NAMALWA (cell line): ENCODE measurements at places on chromosomes 11 and 22.
A peak's percentile ranks its signal among the peaks of the same experiment; 100 is the strongest.

DNA sequence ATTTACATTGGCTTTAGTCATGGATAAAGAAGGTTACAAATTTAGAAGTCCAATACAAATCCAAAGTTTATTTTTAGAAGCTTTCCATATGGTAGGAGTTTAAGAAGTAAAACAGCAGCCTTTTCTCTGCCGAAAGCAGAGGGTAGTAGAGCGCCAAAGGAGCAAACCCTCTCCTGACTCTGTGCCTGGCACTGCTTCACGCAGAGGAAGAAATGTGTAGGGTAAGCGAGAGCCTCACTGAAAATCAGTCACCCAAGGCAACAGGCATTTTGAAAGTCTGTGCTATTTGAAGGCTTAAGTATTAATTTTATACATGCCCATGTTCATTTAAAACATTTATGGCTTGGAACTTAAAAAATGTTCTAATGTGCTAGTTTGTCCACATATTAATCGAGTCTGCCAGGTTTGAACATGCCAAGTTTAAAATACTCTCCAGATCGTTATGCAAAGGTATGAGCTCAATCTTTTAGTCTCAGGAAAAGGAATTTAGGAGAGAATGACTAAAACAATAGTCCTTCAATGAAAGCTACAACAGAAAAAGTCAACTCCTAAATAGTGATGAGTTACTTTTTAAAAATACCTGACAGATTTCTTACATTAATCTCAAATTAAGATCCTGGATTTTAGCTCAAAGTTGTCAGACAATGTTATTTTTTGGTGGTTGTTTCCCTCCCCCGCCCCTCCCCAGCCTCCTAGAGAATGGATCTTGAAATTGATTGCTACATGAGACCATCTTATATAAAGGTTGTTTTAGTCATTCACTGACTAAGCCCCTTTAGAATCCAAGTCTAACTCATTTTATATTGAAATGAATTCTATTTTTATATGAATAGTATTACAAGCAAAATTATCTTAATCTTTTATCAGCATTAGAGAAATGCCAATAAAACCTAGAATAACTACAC is 38.7 kb downstream of the MRTFA start:
- DNase-seq, result no peak

DNA sequence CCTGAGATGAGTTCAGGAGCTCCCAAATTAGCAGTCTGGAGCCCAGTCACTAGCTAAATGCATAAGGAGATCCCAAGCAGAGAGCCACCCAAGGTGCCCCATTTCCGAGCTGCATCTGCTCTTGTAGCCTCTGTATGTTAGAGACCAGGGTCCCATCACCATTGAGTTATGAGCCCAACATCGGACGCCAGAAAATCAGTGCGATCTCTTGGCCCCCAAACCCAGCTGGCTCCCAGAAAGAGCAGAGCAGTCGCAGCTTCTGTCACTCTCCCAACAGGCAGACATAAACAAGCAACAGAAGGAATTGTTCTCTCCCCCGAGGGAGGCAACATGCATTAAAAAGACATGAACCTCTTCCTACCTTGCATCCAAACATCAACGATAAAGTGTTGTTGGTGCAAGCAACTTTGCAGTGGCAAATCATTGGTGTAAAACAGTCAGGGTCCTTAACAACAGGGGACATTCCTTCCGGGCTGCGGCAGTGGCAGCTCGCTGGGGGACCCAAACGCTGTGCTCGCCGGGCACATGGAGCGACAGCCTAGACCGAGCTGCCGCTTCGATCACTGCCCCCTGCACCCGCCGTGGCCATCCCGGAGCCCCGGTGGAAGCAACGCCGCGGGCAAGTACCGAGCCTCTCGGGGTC is 907.1 kb downstream of the DLG2 start:
- DNase-seq, result peak; percentile 43

- no peak for DNase-seq
Measured at GRCh38 chr22:20424932-20425565, 12.6 kb downstream of the SCARF2 start.

- DNase-seq, result no peak
Measured at GRCh38 chr11:128775468-128775867, 81.6 kb downstream of the FLI1 start.

- DNase-seq, result no peak
Measured at GRCh38 chr11:112017538-112017937, 7.7 kb upstream of the DLAT start.

DNA sequence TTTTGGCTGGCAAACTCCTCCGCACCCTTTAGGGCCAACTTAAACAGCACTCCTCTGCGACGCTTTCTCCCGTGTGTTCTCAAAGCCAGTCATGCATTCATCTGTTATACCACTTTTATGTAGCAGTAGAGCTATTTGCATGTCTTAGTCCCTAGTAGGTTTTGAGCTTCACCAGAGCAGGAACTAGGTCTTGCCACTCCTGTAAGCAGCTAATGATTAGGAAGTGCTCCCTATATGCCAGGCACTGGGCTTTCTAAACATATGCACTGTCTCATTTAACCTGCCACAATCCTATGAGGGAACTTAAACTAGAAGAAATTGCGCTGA is 180.8 kb downstream of the DBX1 start:
- no peak for DNase-seq

GRCh38 chr22:49267996-49268395 is 559.7 kb downstream of the BRD1 start:
- no peak for DNase-seq

DNA sequence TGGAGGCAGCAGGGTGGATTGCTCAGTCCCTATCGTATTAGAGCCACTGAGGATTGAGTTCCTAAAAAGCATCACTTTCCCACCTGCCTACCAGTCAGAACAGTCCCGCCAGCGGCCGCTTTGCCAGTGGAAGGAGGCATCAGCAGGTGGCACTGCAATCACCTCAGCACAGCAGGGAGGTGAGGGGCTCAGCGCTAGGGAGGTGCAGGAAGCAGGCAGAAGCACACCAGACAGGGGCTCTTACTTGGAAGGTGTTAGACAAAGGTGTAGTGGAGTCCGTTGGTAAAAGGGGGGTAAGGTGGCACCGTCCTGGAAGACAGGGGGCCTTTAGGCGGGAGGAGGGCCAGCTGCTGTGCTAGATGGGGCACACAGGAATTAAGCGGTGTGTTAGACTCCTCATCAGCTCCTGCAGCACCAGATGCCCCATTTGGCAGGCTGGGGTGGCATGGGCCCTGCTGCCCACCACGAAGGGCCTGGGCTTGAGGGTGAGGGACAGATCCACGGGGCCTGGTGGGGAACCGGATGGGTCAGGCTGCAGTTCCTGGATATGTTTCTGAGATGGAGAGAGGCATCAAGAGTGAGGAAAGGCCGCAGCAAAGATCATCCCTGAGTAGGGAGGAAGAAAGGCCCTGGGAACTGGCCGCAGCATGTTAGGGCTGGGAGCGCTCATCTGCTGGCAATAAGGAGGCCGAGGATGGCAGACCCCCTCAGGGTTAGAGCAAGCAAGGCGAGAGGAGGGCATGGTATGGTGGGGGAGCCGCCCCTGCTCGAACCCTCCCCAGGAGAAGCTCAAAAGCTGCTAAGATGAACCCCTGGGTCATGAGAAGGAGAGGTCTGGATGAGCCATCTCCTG is 42.5 kb downstream of the C11orf58 start:
- DNase-seq, result no peak

DNA sequence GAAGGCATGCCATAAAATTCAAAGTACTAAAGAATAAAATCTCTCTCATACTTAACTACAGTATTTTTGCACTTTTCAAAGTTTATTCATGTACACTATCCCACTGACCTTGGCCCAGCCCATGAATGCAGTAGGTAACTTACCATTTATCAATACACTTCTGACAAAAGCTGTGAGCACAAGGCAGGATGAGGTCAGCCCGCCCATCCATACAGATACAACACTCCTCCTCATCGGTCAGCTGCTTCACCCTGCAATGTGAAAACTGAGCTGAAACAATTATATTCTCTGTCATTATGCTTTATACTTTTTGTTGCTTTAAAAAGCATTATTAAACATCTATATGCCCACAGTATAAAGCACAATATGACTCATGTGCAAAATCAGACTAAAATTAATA is 22.1 kb downstream of the RNF141 start:
- no peak for DNase-seq

DNA sequence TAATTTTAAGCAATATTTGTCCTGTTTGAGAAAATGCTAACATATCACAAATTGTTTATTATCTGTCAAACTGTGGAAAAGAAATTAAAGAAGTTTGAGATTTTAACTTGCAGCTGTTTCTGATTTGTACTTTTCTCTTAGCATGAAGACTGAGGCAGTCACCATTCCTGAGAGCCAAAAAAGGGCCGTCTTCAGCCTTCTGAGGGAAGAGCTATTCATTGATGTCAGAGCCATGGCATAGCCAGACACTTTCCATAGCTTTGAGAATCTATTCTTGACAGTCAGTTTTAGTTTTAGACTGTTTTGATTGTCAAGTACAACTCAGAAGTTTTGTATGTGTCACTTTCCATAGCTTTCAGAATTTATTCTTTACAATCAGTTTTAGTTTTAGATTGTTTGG is 32.1 kb downstream of the YAP1 start:
- no peak for DNase-seq

DNA sequence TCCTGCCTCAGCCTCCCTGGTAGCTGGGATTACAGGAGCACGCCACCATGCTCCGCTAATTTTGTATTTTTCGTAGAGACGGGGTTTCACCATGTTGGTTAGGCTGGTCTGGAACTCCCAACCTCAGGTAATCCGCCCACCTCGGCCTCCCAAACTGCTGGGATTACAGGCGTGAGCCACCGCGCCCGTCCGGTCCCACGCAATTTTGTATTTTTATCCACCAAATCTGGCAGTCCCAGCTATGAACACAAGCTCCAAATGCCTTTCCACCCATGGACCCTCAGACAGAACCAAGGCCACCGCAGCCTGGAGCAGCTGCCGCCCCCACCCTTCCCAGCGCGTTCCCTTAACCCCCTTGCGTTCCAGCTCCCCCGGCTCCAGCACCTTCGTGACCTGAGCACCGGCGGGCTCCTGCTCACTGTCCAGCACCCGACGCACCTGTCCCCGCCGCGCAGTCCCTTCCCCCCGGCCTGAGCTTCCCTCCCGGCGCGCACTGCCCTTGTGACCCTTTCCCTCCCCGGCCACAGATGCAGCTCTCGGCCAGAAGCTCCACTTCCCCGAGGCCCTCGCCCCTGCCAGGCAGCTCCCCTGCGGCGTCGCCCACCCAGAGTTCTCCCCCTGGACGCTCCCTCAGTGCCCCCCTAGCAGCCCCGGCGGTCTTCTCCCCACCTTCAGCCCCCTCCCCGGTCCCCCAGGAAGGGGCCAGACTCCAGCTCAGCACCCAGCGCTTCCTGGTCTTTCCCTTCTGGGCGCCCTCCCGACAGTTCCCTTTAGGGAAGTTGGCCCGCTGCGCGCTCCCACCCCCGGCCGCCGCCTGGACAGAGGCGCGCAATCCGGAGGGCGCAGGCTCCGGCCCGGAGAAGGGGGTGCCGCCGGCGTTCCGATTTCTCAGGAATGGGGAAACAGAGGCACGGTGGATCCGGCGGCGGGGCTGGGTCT is 5.6 kb upstream of the ZBED4 start:
- no peak for DNase-seq

GRCh38 chr22:17842386-17842785 is 68.1 kb upstream of the BID start:
- peak; percentile 20 for DNase-seq

DNA sequence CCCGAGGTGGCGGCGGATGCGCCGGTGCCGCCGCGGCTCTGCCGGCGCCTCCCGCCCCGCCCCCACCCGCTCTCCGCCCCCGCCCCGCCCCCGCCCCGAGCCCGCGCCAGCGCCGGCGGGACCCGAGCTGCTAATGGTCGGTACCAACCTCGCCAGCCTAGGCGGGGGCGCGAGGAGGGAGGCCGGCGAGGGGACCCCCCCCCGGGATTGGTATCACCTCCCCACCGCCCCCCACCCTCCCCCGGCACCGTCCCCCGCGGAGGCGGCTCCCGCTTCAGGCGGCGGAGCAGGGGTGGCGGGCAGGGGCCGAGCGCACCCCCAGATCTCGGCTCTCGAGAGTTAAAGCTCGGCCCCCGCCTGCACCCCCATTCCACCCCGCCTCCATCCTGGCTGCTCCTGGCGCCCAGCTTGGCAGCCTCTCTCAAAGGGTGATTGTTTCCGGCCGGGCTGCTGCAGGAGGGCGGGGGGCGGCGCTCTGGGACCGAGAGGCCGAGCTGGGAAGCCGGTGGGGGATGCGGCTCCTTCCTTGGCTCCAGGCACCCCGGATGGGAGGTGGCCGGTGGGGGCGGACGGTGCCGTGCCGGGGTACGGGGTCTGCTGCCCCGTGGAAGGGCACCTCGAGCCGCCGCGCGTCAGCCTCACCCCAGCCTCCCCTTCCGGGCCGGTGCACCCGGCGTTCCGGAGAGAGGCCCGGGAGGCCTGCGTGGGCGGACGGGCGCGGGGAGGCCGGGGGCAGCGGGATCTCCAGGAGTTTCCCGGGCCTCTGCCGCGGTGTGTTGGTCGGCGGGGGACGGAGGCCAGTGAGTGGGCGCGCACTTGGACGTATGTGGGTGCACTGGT is at the start of gene B3GAT1:
B3GAT1 (minus strand) TSS at position 40 of the 840 bp plus-strand sequence. CDS start 24,583 bp downstream, outside the sequence.
- DNase-seq, result no peak

- no peak for DNase-seq
Measured at GRCh38 chr11:35006389-35007128, 90.1 kb downstream of the PDHX start.

GRCh38 chr11:36744375-36745168 is 146.5 kb upstream of the RAG2 start:
- peak; percentile 73 for DNase-seq

DNA sequence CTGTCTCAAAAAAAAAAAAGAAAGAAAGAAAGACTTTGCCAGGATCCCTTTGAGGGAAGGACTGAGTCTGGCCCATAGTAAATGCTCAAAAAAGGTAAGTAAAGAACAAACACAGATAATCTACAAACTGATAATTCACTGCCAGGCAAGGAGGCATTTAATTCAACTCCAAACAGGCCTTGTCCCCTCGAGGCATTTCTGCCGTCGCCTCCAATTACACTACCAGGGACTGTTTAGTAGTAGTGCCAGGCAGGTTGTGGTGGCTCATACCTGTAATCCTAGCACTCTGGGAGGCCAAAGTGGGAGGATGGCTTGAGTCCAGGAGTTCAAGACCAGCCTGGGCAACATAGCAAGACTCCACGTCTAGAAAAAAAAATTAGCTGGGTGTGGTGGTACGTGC is 43.7 kb downstream of the PC start:
- DNase-seq, result no peak

- no peak for DNase-seq
Measured at GRCh38 chr11:20075627-20076026, 84.6 kb downstream of the DBX1 start.

DNA sequence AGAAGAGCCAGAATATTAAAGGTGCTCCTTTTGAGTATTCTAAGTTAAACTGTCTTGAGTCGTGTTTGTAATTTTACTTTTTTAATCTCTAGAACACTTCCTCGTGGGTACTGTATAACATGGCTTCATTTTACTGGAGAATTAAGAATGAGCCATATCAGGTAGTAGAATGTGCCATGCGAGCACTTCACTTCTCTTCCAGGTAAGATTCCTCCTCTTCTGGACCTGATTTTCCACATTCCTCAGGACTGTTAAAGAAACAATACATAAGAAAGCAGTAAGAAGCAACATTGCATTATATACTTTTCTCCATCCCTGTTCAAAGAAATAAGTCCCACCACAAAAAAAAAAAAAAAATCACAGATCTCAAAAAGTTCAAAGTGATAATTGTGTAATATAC is 37.9 kb downstream of the TTC17 start:
- no peak for DNase-seq
